RWPE2 (cell line): ENCODE measurements at places on chromosomes 7 and 10.

GRCh38 chr10:7407368-7408290 is 3.2 kb downstream of the SFMBT2 start:
- no peak for DNase-seq

DNA sequence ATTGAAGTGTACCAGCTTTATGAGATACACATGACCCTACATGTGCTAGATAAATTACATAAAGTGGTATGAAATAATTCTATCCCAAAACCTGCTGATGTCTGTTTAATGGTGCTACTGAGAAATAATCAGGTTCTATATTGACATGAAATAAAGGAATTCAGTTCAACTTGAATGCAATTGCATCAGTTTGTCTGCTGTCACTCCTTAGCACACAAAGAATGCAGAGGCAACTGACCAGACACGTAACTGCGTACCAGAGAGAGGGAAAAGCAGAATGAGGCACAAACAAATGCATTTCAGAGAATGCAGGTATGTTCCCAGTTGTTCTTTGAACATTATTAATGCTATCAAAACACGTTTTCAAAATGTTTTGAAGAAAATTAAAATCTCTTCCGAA is 98.8 kb upstream of the AGR3 start:
- DNase-seq: no peak

- no peak for DNase-seq
Measured at GRCh38 chr10:18196806-18197550, 56.8 kb downstream of the CACNB2 start.

DNA sequence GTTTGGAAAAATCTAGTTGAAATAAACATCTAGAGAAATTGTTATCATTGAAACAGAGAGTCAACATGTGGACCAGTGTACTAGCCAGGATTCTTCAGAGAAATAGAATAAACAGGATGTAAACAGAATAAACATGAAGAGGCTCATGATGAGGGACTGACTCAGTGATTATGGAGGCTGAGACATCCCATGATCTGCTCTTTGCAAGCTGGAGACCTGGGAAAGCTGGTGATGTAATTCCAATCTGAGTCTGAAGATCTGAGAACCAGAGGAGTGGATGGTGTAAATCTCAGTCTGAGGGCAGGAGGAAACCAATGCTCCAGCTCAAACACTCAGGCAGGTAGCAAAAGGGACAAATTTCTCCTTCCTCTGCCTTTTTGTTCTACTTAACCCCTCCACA is 62.9 kb upstream of the FAM180A start:
- DNase-seq: no peak

GRCh38 chr10:102629661-102630614 is 14.3 kb upstream of the TRIM8 start:
- DNase-seq: no peak

DNA sequence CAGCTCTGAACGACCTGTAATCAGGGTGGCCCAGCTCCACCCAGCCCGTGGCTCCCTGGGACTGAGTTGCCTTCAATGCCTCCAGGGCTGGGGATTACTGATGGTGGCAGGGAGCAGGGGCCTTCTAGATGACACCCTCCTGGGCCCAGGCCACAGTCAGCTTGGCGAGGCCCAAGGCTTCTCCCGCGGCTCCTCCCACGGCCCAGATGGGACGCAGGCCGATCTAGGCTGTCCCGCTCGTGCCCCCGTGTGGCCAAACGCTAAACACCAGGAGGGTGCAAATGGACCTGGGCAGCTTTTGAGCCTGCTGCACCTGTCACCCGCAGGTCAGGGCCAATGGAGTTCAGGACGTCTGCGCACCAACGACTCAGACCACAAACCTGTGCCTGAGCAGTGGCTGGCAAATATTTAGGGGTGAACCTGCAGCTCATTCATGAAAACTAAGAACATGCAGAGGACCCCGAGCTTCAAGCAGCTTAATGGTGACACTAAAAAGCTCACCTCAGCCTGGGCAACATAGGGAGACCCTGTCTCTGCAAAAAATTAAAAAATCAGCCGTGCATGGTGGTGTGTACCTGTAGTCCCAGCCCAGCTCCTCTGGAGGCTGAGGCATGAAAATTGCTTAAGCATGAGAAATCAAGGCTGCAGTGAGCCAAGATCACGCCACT is 43.2 kb downstream of the ASB13 start:
- DNase-seq: peak; percentile 79

- DNase-seq: no peak
Measured at GRCh38 chr7:7819442-7820247, 101.2 kb upstream of the RPA3 start.

GRCh38 chr10:3783316-3783681 is 1.7 kb downstream of the KLF6 start:
- DNase-seq: no peak

DNA sequence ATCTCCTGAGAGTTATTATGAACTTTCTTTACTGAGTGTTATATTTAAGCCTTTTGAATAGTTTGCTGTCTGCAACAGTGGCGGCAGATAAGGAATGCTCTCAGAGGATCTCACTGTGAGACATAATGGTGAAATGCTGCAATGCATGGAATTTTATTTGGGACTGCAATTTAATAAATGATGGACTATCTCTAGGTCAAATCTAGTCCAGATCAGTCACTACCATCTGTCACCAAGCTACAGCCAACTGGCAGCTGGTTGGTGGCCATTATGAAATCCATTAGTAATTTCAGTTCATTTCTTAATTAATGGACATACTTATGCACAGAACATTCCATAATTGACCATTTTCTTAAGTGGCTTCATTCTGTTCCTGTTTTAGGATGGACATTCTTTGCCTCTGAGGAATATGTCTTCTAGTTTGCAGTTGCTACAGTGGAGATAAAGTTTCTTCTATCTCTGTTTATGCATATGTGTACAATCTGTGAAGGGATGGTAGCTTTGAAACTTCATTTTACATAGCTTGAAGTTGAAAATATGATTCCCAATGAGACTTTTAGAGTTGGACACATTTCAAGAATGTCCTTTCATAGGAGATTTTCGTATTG is 586.6 kb downstream of the SUGCT start:
- DNase-seq: no peak

DNA sequence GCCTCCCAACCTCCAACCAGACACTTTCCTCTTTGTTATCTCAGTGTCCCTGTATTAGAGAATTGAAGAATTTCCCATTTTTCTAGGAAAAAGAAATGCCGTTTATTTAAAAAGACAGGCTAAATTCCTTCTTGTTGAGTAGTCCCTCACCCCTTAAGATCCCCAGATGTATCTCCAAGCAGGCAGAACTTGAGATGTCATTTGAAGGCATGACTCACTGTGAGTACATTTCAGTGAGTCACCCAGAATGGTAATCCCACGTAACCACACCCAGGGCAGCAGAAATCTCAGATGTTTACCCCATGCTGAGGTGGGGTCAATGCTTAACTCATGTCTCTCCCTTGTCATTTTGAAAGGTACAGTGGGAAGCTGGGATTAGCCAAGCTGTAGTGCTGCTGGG is 4.4 kb downstream of the ZNF655 start:
- peak; percentile 74 for DNase-seq

DNA sequence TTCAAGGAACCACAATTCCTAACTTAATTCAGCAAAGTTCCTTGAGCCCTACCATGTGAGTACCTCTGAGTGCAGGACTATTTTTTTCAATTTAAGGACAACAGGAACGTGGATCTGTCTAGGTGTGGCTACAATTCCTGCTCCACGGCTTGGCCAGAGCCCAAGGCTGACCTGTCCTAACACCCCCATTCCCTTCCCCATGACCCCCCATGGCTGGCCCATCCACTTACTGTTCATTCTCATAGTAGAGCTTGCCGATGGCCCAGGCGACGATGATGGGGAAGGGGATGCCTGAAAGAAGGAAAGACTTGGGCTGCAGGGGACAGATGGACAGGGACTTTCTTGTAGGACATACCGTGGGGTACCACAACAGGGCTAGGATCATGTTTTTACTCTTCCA is 20.3 kb downstream of the CRHR2 start:
- peak; percentile 47 for DNase-seq

DNA sequence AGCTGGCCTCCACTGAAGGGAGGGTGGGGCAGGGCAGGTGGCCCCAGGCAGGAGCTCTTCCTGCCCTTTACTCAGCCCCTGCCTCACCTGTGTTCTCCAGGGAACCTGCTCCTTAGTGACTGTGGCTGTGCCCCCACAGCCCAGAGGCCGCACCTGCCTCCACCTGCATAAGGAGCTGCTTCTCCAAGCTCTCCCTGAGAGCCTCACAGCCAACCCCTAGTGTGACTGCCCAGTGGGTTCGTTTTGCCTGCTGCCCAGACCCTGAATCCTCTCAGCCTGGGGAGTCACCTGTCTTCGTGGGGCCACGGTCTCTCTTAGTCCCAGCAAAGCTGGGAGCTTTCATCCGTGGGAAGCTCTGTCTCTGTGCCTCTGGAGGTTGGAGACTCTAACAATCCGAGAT is 94.4 kb downstream of the GLRX3 start:
- no peak for DNase-seq

DNA sequence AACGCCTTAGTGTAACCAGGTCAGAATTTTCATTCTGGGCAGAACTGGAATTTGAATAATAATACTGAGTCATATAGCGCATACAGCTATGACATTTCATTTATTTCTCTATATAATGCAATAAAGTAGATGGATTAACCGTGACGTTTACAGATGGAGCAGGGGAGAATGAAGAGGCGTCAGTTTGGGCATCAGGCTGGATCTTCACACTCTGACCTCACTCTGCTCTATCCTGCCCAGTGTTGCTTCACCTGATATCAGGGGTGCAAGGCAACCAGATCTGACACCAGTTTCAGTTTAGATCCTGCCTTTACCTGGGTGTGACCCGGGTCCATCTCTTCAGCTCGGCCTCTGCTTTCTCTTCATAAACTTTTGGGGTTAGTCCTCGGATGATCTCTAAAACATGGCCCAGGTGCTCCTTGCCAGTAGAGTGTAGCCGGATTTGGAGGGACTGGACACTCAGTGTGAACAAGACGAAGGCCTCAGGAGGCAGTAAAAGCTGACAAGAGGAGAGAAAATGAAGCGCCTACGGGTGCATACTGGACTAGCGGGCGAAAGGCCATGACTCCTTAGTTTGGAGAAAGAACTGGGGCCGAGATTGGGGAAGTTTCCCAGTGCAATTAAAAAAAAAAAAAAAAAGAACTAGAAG is 1.4 kb upstream of the ZYX start:
- no peak for DNase-seq

DNA sequence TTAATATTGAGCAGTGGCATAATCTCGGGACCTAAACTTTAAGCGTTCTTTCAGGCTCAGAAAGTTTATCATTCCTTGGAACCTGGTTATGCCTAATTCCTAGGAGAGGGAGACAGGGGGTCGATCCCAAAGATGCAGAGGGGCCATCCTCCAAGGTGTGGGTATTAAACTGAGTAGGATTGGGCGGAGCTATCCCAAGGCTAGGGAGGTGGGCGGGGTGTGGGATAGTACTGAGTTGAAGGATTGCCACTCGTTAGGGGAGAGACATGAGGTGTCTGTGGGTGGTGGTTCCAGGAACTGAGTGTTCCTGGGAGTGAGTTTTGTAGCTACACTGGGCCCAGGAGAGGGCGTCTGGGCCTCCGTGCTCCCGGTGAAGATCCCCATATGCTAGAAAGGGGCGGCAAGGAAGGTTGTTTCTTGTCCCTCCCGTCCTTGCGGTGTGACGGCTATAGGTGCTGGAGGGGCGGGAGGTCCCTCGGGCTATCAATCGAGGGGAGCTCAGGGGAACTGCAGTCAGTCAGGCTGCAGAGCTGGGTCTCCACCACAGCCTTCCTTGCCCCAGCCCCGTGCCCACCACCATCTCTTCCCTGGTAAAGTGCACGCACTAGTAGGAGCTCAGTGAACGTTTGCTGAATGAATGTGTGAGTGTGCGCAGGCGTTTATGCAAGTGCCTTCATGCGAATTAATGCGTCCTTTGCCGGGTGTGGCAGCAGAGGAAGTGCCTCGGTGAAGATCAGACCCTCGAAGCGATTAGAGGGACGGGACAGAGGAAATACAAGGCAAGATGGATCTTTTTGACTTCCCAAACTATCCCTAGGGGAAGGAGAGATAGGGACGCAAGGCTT is 3.0 kb upstream of the HMX2 start:
- no peak for DNase-seq

DNA sequence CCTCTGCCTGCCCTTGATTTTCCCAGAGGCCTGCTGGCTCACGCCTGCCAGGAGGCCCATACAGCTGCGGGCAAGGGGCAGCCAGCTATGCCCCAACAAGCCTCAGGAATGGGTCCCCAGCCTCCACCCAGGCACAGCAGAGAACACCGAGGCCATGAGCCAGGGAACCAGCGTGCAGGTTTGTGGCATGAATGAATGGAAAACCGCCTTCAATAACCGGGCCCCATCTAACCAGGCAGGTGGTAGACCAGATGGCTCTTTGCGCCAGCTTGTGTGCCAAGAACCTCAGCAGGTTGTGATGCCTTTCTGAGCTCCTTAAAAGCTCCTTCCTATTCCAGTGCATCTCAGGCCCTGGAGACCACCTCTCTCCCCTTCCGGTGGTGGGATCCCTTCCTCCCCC is 50.2 kb downstream of the ELFN1 start:
- DNase-seq: no peak

GRCh38 chr7:98133181-98133580 is 26.5 kb downstream of the LMTK2 start:
- no peak for DNase-seq

- no peak for DNase-seq
Measured at GRCh38 chr7:4208586-4208985, 473.5 kb upstream of the FOXK1 start.

DNA sequence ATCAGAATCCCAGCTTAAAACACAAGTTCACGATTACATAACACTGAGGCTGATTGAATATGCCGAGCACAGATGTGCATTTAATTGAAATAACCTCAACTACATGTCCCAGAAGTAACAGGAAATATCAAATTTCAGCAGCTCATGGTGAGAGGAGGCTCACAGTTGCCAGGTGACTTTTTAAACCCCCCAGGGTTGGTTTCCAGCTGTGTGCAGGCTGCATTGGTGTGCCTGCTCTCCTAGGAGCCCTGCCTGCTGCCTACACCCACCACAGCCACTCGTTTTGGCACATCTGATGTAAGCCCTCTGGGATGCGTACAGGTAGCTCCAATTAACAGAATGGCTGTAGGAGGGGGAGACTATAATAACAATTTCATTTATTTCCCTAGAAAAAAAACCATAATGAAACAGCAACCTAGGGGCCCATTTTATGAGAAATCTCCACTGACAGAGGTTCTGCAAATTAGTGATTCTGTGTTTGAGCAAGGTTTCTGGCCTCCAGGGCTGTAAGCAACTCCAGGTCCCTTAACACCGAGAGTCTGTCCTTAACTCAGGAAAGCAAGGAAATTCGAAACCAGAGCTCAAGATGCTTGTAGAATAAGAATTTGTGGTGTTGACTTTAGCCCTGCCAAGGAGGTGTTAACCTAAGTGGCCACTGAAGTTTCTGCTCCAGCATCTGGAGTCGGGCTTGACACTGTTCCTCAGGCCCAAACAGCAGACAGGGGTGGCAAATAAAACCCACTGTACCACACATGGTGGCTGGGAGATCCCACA is 161.9 kb downstream of the BMPER start:
- no peak for DNase-seq
